ENCODE measurements at places on chromosomes 3 and 15.

- no peak for DNase-seq
These were observed 214.7 kb downstream of the CHL1 start for GRCh38 chr3:411226-411625.

DNA sequence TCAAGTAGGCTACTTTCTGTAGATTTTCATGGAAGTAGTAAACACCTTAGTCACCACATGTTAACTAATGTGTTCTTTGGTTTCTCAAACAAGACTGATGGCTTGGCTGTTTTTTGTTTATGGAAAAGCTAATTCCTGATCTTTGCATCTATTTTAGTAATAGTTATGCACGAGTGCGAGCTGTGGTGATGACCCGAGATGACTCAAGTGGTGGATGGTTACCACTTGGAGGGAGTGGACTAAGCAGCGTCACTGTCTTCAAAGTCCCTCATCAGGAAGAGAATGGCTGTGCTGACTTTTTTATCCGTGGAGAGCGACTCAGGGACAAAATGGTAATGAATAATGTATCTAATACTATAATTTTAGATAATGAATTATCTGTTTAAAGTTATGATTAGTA, 46.6 kb downstream of the SPRED1 start:
- no peak for DNase-seq

- no peak for DNase-seq
These were observed 222.0 kb downstream of the P3H2 start for GRCh38 chr3:189898559-189899153.

DNA sequence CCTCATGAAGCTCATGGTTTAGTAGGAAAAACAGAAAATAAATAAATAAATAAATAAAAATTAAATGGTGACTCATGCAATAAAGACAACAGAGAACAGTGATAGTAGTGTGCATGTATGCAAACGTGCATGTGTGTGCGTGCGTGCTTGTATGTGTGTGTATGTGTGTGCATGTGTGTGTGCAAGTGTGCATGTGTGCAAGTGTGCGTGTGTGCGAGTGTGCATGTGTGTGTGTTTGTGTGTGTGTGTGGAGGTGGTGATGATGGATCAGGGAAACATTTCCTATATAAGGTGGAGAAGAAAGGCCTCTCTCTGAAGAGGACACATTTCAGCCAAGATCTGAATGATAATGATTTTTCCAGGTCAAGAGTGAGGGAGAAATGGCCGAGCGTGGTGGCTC, 47.2 kb downstream of the CACNA2D3 start:
- DNase-seq = no peak

DNA sequence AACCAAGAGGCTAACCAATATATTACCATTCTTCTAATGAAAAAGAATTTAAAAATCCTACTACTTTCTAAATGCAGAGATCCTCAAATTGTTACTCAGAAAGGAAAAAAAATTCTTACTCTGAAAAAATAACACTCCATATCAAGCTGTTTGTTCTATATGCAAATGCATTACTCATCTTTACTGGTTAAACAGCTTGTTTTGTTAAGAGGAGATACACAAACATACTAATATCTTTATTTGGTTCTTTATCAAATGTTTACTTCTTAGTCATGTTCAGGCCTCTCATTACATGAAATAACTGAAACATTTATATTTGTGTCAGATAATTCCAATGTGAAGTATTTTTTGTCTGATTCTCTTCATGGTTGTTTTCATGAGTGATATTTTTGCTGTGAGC, 146.8 kb downstream of the PCCB start:
- DNase-seq = no peak

DNA sequence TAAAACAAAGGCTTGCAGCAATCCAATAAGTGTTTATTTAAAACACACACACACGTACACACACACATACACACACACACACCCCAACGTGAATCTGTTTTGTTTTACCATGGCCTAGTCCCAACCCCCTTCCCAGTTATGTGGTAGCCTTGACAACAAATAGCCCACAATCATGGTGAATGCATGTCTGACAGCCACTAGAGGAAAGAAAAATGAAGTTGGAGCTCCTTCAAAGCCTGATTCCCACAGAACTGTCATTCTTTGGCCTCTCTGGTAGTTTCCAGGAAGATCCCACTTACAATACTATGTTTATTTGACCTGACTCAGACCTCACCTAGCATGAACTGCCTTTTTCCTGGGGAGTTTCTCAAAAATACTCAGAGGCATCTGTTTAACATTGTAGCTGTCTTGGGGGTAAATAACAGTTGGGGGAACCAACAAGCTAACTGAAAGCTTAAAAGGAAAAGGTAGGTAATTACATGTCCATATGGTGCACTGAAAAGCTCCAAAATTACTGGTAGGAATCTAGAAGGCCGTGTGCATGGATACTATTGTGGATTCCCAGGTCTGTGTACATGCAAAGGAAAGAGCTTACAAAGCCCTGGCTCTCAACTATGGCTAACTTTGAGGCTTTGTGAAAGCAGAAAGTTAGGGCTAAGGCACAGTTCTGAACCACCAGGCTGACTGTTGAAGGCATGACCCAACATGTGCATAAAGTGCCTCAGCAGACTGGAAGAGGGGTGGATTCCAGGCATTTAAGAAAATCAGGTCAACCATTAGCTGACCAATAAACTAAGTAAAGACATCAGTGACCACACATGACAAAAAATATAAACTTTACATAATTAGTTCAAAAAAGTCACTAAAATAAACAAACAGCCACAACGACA, 65.3 kb downstream of the FAIM start:
- no peak for DNase-seq

DNA sequence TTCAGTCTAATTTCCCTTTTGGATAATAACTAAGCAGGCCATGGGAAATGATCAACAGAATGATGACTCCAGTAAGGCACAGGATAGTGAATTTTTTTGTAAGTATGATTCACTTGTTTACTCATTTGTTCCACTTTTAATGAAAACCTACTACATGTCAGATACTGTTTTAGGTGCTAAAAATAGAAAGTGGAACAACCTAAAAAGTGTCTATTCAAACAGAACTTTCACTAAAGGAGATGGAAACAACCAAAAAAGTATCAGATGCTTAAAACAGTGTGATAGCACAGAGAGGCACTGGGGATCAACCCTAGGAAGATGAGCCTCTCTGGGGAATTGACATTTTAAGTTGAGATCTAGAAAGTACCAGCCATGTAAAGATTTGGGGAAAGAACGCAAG, 11.1 kb downstream of the RYK start:
- no peak for DNase-seq

DNA sequence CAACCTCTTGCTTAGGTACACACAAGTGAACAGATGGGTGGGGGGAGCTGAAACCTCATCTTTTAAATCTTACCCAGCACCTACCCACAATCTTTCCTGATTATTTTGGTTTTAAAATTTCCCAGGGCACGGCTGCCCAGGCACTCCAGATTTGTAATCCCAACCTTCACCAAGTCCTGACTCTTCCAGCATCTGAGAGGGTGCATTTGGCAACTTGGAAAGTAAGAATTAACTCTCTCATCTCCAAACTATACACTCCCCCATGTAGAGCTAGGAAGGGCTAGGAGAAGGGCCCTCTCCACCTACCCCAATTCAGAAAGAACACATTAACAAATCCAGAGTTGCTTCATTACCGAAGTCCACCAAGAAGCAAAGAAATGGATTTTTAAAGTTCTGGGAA, 41.7 kb upstream of the PRICKLE2 start:
- DNase-seq = no peak

DNA sequence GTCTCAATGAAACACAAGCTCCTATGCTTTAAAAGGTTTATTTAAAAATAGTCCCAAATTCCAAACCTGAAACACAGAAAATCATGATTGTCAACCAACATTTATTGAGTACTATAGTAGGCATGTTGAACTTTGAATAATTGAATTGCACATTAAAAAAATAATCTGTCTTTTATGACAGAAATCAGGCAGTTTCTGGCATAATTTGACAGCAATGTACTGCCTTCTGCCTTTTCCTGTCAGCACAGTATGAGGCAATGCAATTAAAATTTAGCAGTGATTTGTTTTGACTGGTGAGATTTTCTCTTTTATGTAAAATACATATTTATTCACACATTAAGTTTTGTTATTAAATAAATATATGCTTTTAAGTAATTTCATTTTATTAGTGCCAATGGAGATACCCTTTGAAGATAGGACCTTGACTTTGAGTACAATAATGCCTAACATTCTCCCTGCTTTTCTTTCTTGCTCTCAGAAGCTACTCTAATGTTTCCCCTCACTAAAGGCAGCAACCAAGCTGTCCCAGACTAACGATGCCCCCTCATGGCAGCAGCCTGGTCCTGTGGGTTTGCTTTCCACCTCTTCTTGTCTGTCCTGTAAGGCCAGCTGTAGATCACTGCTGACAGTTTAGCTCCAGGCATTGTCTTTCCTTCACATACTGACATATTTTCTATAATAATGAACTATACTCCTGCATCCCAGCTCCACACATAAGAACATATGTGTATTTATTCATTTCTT, 346.7 kb downstream of the IL20RB start:
- no peak for DNase-seq

- DNase-seq = no peak
These were observed 115.6 kb upstream of the CADPS start for GRCh38 chr3:62990704-62991413.

DNA sequence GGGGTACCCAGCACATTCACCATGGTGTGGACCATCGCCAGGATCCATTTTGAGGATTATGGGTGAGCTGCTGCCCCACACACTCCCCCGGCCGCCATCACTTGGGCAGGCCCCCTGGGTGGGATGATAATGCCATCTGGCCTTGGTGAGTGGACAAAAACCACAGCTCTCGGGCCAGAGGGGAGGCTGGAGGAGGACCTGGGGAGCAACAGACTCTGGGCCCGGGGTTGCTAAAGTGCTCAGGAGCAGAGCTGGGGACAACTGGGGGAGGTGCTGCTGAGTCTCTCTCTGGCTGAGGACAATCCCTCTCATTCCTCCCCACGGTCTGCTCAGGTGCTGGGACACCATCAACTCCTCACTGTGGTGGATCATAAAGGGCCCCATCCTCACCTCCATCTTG, 29.0 kb downstream of the VIPR1 start:
- DNase-seq = no peak

DNA sequence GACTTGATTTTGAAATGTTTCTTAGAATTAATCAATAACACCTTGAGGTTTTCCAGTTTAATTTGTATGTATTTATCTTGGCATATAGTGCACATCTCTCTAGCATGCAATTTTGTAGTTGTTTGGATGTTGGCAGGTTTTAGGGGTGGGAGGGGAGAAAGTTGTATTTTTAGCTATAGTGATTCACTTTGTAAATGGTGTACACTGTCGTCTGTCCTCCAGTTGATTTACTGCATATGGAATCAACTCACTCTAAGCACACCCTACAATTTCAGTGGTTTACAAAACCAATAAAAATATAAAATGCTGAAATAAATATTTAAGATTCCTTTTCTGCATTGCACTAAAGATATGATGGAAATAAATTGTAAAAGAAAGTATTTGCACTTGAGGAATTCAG, 199.1 kb downstream of the CDIN1 start:
- no peak for DNase-seq

DNA sequence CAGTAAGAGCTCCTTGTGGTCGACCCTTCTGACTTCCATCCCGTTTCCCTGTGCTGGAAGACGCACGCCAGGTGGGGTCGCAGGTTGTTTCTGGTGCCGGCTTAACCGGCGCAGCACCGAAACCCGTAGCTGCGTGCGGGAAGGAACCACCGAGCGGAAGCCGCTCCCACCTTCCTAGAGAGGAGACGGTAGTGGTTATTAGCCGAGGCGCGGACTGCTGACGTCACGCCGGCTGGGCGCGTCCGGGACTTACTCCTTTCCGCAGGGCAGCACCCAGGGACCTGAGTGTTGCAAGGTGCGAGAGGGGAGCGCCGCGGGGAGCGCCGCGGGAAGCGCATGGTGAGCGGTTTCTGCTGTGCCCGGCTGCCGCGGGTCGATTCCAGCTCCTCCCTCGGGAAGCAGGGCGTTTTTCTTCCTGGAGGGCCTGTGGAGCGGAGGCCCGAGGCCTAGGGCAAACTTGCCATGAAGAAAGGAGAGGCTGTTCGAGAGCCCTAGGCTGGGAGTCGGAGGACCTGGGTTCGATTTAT, at the start of gene ZNF501:
Gene ZNF501, plus strand, starts transcription at position 252 of the 527 bp plus-strand sequence. CDS start 4,787 bp downstream, outside the sequence.
- peak; percentile 65 for DNase-seq

DNA sequence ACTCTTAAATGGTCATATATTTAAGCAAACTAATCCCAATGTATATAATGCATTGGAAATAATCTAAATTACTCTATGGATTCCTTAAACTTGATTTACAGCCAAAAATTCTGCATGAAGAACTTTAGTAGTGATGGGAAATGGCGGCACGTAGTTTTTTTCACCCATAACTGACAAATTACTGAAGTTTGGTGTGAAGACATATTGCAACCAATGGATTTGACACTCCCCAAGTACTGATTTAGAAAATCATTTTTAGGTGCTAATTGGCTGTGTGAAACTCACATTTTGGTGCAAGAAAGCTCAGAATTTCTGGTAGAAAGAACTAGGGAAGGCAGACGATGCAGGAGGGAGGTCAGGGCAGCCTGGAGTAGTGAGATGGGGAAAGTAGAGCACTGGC, 19.3 kb upstream of the TMEM108 start:
- DNase-seq = no peak

GRCh38 chr15:67992834-67993233, 61.3 kb upstream of the PIAS1 start:
- no peak for DNase-seq
